Activated T-helper 1 cell treated with anti-CD3 and anti-CD28 coated beads, Interleukin-2, amount 50 U/mL, for 16 hours (primary cell): ENCODE measurements at places on chromosomes 1 and 21.

- no peak for DNase-seq
These were observed 14.6 kb downstream of the KIF26B start for GRCh38 chr1:245169376-245169775.

DNA sequence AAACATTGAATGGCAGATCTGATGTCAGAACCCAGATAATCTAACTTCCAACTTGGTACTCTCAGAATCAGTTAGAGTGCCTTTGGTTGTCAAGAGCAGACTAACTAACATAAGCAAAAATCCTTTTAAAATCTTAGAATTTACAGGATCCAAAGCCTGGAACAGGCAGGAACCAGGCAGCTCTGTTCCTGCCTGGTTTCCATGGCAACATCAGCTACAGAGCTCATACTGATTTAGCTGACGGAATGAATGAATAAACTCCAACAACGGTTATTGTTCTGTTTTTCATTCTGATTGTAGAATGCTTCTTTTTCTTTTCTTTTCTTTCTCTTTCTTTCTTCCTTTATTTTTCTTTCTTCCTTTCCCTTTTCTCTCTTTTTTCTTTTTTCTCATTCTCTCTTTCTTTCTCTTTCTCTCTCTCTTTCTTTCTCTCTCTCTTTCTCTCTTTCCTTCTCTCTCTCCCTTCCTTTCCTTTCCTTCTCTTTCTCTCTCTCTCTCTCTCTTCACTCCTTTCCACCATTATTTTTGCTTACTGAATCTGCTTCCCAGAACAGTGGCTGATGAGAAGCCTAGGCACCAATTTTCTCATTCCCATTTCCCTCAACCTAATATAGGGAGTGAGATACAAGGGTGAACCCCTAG, 121.6 kb downstream of the RGS7 start:
- DNase-seq, result no peak

GRCh38 chr1:81437213-81437612, 363.5 kb upstream of the ADGRL2 start:
- DNase-seq, result no peak

DNA sequence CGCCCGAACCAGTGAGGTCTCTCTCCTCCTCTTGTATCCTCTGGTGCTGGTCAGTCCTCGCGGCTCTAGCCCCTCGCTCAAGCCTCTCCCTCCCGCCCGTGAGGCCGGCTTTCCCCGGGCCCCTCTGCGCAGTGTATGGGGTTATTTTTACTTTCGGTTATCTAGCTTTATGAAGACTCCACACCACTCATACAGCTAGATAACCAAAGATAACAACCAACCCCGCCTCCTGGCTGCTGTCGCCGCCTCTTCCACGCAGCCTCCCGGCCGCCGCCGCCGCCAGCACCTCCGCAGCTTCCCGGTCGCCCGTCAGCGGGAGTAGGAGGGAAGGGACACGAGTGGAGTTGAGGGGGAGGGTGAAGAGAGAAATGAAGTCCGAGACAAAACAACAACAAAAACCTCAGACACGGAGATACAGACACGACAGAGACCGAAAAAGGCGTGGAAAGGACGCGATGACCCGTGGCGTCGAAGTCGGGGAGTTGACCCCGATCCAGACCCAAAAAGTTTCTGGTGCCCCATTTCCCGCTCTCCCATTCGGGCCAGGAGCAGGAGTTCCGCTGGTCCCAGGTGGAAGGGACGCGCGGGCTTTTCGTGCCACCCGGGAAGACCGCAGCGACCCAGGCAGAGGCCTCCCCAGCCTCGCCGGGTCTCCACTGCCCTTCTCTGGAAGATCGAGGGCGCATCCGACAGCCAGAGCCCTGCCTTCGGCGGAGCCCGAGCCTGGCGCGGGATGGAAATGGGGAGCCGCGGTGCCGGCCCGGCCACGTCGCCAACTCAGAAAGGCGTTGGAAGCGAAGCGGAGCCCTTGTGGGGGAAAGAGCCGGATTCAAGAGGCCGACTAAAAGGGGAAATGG, 51.4 kb downstream of the RHBG start:
- no peak for DNase-seq

GRCh38 chr1:28835237-28835650, 23.3 kb downstream of the OPRD1 start:
- DNase-seq, result no peak

DNA sequence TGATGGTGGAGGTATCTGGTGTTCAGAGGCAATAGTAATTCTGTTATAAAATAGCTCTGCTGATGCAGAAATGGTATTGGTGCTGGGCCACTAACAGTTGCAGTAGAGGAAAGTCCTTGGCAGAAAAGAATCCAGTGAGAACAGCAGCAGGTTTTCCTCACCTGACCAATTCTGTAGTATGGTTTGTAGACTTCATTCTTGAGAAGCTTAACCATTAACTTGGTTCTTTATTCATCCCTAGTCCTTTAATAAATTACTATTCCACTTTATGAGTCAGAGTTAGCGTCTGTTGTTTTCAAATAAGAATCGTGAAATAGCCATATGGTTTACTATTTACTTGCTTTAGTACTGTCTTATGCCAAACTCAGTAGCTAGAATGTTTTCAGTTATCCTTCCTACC, 128.5 kb upstream of the SERTAD4 start:
- DNase-seq, result no peak

GRCh38 chr1:217522277-217522676, 108.6 kb downstream of the GPATCH2 start:
- DNase-seq, result no peak

- no peak for DNase-seq
These were observed 12.7 kb downstream of the DDOST start for GRCh38 chr1:20648438-20648837.

DNA sequence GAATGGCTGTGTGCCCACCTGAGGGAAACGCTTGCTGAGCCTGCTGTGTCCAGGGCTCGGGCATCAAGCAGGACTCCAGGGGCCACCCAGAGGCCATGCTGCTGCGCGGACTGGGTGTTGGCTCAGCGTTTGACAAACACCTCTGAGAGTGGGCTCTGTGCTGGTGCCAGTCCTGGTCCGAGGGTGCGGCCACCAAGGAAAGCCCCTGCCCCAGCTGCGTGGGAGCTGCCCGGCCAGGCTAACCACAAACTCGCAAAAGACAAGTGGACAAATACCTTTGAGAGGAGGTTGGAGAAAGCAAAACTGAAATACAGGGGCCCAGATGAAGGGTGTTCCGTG, 65.6 kb upstream of the TTC34 start:
- DNase-seq, result no peak

DNA sequence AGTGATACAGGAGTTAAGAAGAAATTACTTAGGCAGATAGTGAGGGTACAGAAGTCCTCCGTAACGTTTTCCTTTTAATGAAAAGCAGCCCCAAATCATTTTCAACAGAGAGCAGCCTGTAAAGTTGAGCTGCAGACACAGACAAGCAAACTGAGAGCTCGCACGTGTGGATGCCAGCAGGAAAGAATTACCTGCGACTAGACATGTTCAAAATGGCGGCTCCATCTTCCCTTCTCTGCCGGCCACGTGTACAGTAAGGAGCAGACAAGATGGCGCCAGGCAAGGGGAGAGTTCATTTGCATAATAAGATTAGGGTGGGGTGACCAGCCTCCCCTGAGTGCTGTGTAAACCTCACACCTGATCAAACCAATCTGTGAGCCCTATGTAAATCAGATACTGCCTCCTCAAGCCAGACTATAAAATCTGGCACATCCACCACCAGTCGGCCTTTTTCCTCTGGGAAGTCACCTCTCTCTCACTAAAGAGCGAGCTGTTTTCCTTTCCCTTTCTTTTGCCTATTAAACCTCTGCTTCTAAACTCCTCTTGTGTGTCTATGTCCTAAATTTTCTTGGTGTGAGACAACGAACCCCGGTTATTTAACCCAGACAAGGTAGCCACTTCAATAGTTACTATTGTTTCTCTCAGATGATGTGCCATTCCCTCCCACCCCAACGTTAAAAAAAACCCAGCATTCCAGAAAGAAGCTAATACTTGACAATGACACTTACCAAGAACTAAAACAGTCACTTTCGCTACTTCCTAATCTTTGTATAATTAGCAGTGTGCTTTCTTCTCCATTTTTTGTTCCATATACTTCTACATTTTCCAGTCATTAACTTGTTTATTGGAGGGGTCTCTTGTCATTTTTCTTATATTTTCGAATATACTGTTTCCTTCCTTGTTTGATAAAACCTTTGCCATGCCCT, 27.4 kb downstream of the DUSP10 start:
- no peak for DNase-seq

GRCh38 chr1:28236656-28237322, 865 bp downstream of the ATP5IF1 start:
- no peak for DNase-seq

DNA sequence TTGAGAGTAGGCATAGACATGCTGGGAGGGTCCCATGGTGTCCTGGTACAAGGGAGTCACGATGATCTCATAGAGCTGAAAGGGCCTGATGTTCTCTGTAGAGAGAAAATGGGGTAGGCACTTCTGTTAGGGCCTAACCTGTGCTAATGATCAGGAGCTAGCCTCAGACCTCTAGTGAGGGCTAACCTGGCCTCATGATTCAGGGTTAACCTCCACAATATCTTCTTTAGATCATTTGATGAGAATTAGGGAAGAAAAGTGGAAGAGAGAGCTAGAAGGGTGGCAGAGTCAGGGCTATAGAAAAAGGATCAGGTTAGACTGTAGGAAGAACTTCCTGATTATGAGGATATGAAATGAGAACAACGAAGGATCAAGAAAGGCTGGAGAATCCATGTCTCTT, 5.0 kb upstream of the MRPS15 start:
- no peak for DNase-seq

DNA sequence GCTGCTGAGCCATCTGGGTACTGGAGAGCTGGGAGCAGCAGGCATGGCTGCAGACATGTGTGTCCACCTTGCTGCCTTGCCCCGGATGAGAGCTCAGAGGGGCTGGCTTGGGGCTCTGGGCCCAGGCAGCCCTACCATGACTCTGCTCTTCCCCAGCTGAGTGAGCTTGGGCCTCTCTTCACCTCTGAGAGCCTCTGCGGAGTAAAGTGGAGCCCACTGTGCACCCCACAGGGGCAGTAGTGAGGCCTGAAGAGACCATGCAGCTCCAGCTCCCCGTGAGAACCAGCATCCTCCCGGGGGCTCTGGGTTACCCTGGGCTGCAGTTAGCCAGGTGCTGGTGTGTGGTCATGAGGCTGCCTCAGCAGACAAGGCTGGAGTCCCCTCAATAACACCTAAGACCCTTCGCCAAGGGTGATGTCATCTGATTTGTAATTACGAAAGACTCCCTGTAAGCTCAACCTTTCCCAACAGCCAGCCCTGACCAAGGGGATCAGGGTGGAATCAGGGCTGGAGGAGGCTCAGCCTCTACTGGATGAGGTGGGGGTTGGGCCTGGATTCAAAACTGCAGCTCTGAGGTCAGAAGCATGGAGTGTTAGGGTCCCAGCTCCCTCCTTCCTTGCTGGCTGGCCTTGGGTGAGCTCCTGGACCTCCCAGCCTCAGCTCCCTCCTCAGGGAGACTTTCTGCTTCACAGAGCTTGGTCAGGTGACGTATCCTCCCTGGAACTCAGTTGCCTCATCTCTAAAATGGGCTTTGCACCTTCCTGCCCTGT, 308.0 kb downstream of the MATN1 start:
- no peak for DNase-seq

DNA sequence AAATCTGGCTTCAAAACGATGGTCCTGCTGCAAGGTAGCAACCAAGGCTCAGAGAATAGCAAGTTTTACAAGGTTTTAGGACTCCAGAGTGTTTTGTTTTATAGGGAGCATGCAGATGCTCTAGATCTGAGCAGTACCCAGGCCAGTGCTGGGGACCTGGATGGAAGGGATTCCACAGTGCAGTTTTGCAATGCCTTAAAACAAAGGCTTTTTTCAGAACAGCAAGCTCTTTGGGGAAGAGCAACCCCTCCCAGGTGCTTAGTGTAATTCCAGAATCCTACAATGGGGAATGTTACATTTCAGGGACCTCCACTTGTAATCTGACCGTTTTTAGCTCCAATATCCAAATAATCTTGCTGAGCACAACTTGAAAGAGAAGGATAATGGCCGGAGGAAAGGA, 6.7 kb downstream of the ROR1 start:
- no peak for DNase-seq

- DNase-seq, result no peak
These were observed 9.9 kb downstream of the PTPN22 start for GRCh38 chr1:113861641-113862040.

- no peak for DNase-seq
These were observed 41.4 kb downstream of the ZMYM1 start for GRCh38 chr1:35120458-35121133.

- no peak for DNase-seq
These were observed 323.4 kb upstream of the CAMK1G start for GRCh38 chr1:209260136-209260535.

- DNase-seq, result no peak
These were observed 131.2 kb downstream of the PIK3R3 start for GRCh38 chr1:46001081-46001785.
